ENCODE measurements at places on chromosomes 2 and 18.

GRCh38 chr2:16203691-16204090, 263.3 kb downstream of the MYCN start:
- DNase-seq, result no peak

DNA sequence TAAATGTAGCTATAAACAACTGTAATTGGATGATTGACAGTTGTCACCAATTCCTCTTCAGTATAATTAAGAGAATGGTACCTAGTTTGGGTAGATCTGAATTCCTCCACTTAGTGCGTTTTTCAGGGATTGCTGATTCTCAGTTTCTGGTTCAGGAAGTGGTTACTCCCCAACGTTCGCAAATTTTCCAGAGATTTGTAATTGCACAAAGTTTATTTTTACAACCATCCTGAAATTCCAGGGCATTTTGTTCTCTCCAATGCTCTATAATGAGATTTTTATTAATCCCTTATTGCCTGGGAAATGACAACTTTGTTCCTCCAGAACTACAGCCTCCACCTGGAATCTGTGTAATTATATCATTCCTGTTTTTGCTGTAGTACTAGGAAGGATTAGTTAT, 710.6 kb upstream of the ZEB2 start:
- no peak for DNase-seq

DNA sequence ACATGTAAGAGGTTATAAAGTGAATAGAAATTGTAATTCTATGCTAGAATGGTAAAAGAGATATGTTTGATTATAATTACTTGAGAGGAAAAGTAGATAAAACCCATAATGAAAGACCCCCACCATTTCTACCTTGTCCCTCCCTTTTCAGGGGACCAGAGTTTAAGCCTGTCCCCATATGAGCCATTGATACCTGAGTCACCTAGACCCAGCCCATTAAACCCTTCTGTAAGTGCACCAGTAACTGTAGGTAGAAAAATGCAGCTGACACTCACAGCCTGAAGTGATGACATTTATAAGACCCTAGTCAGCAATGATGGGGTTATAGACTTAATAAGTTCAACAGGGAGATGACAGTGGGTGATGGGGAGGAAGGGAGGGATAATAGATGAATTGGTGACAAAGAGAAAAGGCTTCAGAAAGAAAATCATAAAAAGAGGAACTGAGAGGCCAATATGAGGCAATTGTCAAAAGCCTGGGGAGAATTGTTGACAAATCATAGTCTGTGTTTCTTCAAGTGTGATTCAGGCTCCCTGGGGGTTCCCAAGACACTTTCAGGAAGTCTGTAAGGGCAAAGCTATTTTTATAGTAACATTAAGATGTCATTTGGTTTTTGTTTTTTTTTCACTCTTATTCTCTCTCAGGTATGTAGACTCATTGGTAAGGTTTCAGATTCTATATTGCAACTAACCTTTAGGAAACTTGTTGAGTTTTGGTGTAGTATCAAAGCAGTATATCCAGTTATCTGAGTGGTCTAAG, 544.2 kb downstream of the SATB2 start:
- DNase-seq, result no peak

GRCh38 chr2:47897883-47898731, 8.2 kb downstream of the FBXO11 start:
- DNase-seq, result no peak

DNA sequence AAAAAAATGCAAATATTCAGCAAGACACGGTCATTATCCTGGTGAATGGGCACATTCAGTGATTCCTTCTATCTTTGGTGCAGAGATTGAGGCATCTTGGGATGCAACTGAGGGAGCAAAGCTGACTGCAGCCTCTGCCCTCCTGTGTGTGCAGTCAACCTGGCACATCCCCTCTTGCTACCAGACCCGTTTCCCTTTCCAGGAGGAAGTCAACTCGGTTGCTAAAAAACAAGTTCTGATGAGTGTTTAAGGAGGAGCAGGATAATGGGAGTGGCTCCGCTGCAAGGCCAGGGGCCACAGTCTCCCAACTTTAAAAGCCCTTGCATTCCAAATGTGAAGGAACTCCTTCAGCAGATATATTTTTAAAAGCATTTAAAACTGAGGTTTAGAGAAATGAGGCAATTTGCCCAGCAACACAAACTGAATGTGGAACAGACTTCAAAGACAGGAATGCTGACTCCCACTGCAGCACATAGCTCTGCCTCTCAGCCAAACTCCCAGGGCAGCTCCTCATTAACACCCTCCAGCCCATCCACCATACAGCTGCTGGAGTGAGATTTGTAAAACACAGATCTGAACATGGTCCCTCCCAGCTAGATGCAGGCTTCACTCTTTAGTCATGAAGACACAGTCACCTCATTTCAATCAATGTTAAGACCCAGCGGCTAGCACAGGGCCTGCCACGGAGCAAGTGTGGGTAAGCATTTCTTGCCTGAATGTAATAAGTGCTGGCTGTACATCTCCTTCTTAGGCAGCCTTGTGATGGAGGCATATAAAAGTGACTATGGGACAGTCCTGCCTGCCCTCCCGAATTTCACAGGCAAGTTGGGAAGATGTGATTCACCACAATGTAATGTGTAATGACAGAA, 54.3 kb downstream of the VSNL1 start:
- DNase-seq, result no peak

DNA sequence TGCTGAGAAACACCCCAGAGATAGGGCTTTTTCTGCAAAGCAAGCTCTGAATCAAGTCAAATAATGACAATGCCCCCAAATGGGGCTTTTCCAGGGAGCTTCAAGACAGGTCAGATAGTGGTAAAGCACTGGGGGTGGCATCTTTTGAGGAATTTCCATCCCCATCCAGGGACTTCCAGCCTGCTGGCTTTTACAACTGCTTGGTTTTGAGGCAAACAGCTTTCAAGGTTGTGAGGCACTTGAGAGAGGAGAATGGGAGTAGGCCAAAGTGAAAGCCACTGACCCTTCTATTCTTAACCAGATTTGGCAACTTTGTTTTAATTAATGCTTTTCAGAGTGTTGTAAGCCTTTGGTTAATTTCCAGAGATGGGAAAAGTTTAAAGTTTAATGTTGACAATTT, 762.0 kb upstream of the POU3F3 start:
- DNase-seq, result no peak

GRCh38 chr2:132757676-132758075, 87.7 kb upstream of the LYPD1 start:
- no peak for DNase-seq

- DNase-seq, result no peak
Measured at GRCh38 chr2:196163285-196163684, 8.1 kb downstream of the STK17B start.

- DNase-seq, result no peak
Measured at GRCh38 chr2:238954841-238955591, 107.1 kb downstream of the TWIST2 start.

DNA sequence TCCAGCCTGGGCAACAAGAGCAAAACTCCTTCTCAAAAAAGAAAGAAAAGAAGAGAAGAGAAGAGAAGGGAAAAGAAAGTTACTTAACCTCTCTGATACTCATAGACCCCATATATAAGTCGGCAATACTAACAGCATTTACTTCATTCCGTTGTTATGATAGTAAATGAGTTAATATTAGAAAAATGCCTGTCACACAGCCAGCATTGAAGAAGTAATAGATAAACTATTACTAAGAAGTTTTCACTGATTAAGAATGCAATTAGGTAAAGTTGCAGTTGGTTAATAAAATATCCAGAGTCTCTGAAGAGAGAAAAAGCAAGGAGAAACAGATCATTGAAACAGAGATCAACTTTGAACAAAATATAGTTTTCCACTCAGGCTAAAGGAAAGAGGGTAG, 161.3 kb upstream of the UBE2E3 start:
- DNase-seq, result no peak

DNA sequence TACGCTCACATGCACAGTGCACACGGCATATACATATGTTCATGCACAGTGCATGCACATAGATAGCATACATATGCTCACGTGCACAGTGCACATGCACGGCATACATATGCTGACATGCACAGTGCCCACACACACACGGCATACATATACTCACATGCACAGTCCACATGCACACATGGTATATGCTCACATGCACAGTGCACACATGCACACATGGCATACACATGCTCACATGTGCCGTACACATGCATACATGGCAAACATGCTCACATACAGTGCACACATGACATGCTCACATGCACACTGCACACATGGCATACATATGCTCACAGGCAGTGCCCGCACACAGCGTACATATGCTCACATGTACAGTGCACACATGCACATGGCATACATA, 97.7 kb upstream of the CTDP1 start:
- DNase-seq, result no peak

GRCh38 chr2:240704651-240705050, 13.0 kb downstream of the AQP12A start:
- DNase-seq, result no peak

DNA sequence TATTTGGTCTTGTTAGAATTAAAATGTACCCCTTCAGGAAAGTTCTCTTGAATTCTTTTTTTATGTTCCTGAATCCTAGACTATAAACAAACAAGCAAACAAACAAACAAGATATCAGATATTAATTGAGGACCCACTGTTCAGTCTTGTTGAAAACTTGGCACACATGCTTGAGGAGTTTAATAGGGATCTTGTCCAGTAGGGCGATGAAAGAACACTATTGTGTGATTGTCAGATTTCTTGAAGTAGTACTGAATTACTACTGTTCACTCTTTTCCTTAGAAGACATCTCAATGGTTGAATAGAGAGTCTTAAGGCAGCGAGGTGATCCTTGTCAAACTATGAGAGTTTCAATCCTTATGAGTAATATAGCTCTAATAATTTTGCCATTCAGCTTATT, 130.2 kb downstream of the PTPRM start:
- DNase-seq, result no peak

DNA sequence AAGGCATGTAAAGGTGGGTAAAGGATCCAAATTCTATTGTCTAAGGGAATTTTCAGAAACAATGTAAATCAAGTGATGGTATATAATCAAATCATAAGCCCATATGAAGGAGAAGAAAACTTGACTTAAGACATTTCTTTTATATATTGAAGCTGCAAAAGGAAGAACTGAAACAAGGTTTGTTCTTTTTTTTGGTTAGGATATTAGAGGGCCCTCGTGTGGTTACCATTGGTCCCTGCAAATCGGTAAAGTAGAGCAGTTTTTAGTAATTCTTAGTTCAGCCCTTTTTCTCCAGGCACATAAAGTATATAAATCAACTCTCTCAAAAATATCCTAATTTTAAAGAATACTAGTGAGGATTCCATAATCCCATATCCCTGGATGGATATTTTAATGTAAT, 105.6 kb upstream of the STK17B start:
- no peak for DNase-seq
